Right renal cortex interstitium (tissue), 3 donors: ENCODE measurements at places on chromosomes 11 and 22. TPM values are rescaled to one million over a fixed set of nuclear protein-coding genes. Genes with fewer than 3 reads are reported as not detected.

DNA sequence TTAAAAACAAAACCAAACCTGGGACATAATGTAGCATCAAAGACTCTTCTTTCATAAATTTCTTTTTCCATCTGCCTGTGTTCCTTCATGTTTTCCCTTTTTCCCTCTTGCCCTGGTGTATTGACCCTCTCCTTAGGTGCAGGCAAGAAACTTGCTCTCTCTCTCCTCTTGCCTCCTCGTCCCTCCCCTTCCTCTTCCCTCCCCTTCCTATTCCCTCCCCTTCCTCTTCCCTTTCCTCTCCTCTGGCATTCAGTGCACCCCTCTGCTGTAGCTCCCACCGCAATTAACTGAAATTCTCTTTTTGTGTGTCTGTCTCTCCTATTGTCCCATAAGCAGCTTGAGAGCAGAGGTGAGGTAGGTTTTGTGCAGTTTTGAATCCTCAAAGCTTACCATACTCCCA, 49.9 kb downstream of the CSF2RB start:
- no peak for DNase-seq

DNA sequence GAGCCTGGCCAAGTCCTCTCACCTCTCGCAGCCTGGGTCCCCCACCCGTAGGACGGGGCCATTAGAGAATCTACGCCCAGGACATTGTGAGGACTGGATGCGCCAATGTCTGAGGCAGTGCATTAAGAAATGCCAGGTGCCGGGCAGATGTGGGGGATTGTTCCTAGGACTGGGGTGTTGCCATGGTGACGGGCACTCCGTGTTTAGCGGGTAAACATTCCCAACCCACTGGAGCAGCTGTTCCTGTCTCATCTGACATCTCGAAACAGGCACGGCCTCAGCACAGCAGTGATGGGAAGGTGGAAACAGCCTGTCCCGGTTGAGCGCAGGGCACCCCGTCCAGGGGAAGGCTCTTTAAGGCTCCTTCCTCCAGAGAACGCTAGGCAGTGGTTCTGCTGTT, 99.6 kb upstream of the RTL6 start:
- peak; percentile 31 for DNase-seq

- no peak for DNase-seq
These were observed 508 bp upstream of the FLI1 start for GRCh38 chr11:128693416-128693712.

Gene CADM1
- 128 TPM for polyA plus RNA-seq

Gene PRR5L
- polyA plus RNA-seq, result 15.7 TPM

Gene MAJIN
- polyA plus RNA-seq, result 1.2 TPM

Gene ESAM
- 68.2 TPM for polyA plus RNA-seq

Gene EIF4G2
- polyA plus RNA-seq, result 918 TPM

Gene FOLR2
- polyA plus RNA-seq, result 9.7 TPM
